ENCODE measurements at places on chromosomes 12 and 14.

GRCh38 chr12:6465467-6466183 is 4.9 kb downstream of the VAMP1 start:
- peak; percentile 54 for ATAC-seq

- ATAC-seq, result no peak
These were observed 28.8 kb downstream of the DIO3 start for GRCh38 chr14:101590062-101590461.

- ATAC-seq, result peak; percentile 33
These were observed 2.4 kb upstream of the RNASE7 start for GRCh38 chr14:21039585-21040369.

DNA sequence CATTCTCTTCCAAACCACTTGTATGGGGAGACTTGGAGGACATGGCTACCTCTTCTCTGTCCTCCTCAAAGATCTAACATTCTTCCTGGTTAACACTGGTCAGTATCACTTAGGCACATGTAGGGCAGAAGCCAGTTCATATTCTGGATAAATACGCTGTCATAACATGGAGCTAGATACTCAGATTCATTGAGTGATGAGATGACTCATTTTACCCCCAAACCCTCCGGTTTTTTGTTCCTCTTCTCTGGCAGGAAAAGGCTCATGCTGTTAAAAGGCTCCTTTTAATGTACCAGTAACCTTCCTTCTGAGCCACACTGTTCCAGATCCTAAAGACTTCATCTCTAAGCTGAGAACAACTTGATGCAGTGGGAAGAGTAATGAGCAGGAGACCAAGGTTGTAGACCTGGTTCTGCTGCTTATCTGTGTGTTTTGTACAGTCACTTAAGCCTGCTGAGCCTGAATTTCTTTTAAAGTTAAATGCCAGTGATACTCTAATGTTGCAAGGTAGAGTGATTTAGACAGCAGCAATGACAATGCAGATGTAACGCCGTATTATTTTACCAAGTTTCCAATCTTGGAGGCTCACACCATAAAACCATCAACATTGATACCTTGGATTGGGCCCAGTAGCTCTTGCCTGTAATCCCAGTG is 57.3 kb upstream of the ELK3 start:
- ATAC-seq, result peak; percentile 88
